Testis (tissue), 5 donors: ENCODE measurements at places on chromosomes 5 and 9.

DNA sequence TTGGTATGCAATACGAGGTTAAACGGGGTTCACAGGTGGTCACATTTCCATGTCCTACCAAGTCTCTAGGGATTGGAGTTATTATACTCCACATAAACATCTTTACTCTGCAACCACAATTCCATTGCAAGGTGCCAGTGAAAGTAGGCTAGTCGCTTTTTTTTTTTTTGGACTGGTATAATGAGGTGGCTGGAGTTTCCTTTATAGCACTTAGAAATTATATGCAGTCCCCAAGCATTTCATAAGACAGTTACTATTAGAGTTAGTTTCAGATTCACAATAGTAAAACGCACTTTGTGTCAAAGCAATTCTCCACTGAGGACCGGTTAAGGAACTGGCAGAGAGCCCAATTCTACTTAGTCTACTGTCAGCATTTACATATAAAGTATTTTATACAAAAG lies 1.4 kb downstream of the MEF2C start:
- H3K27ac ChIP-seq = peak overlapping the region; percentile 90
- H3K4me3 ChIP-seq = peak overlapping the region; percentile 74
- no peak for DNase-seq
- no peaks in the 10 kb centered on the region for H3K4me1 ChIP-seq
- H3K36me3 ChIP-seq = no peaks in the 10 kb centered on the region

- no peak overlapping the region for H3K4me3 ChIP-seq
- no peak for DNase-seq
- H3K27me3 ChIP-seq = no peaks in the 10 kb centered on the region
- no peak overlapping the region for H3K27ac ChIP-seq
Observed at GRCh38 chr5:53575831-53576230, 15.4 kb downstream of the NDUFS4 start.

DNA sequence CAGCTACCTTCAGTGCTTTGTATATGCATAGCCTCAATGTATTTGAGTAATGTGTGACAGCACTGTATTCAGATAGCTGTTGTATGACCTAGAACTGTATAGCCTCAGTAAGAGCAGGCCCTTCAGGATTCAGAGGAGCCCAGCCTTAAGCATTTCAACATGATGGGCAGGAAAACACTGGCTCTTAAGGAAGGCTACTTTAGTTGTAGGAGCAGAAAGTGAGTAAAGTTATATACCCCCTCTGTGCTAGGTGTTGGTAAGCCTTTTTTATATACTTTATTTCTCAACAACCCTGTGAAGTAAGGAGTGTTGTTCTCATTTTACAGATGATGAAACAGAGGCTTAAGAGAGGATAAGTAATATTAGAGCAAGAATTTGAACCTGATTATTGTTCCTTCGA lies 1.5 kb upstream of the GPR21 start:
- DNase-seq = no peak
- no peak overlapping the region for H3K4me3 ChIP-seq
- no peaks in the 10 kb centered on the region for H3K4me1 ChIP-seq

GRCh38 chr9:134707031-134707680 lies 65.6 kb downstream of the COL5A1 start:
- H3K4me3 ChIP-seq = no peak overlapping the region
- peaks cover 18% of the 10 kb centered on the region for H3K4me1 ChIP-seq
- H3K27ac ChIP-seq = no peak overlapping the region
- no peaks in the 10 kb centered on the region for H3K27me3 ChIP-seq

DNA sequence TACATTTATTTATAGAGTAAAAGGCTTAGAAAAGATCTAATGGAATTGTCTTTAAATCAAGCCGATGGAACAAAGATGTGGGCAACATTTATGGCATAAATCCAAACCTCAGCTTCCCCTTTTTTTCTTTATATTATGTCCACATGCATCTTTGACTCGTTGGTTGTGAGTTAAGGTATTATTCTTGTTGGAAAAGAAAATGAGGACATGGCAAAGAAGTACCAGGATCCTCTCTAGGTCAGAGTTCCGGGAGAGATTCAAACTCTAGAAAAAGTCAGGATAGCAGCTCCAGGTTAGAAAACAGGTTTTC lies 508 bp upstream of the NME5 start:
- H3K4me3 ChIP-seq = peak overlapping the region; percentile 67
- H3K4me1 ChIP-seq = no peaks in the 10 kb centered on the region
- H3K27ac ChIP-seq = no peak overlapping the region
- no peak for DNase-seq
- H3K36me3 ChIP-seq = no peaks in the 10 kb centered on the region

GRCh38 chr9:124197177-124198095 lies 60.3 kb upstream of the NEK6 start:
- H3K4me3 ChIP-seq = no peak overlapping the region
- H3K4me1 ChIP-seq = no peaks in the 10 kb centered on the region
- H3K27me3 ChIP-seq = no peaks in the 10 kb centered on the region

DNA sequence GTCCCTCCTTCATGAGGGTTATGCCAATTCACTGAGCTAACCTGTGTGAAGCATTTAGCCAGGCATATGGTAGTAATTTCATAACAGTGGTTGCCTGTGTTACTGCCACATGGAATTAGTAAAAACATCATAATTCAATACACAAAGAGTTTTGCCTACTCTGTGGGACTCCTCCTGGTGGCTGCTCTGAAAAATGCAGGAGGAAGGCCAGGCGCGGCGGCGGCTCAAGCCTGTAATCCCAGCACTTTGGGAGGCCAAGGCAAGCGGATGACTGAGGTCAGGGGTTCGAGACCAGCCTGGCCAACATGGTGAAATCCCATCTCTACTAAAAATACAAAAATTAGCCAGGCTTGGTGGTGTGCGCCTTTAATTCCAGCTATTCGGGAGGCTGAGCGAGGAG lies 547.3 kb downstream of the CDK5RAP2 start:
- H3K4me1 ChIP-seq = no peaks in the 10 kb centered on the region
- no peak overlapping the region for H3K27ac ChIP-seq
- no peak for DNase-seq
- H3K36me3 ChIP-seq = no peaks in the 10 kb centered on the region

DNA sequence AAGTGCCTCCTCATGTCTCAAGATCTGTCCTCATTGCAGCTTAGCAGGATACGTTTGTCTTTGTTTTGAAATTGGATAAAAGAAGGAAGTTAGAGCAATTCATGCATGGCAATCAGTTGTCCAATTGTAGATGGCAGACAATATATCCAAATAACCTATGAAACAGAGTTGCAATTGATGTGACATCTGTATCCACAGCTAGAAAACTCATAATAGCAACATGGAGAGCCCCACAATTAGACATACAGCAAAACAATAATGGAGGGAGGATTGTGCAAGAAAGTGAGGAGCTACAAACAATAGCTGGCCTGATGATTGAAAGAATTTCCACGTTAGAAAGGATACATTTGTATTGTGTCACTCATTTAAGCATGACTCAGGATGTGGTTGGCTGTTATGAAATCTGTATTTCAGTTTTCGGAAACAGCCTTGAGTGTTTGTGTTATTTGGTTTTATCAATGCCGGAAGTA lies 132.0 kb downstream of the FAM174A start:
- H3K4me1 ChIP-seq = no peaks in the 10 kb centered on the region
- H3K4me3 ChIP-seq = no peak overlapping the region
- H3K27me3 ChIP-seq = no peaks in the 10 kb centered on the region
- DNase-seq = no peak
- no peak overlapping the region for H3K27ac ChIP-seq

DNA sequence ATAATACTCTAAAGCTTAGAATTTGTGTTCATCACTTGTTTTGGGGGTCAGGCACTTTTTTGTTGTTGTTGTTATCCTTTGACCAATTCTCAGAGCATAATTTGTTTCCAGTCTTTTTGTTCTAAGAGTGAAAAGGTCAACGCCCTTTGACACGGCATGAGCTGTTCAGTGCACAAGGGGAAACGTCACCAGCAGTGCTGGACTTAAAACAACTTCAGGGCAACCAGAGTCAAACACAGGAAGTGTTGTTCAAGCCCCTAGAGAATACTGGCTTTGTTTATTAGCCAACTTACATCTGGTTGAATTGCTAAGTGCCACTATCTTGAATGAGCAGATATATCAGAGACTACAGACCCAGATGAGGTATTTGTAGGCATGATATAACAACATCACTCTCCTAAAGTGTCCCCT lies 368.9 kb downstream of the TMEM161B start:
- H3K27me3 ChIP-seq = no peaks in the 10 kb centered on the region
- no peak overlapping the region for H3K4me3 ChIP-seq
- no peaks in the 10 kb centered on the region for H3K36me3 ChIP-seq

DNA sequence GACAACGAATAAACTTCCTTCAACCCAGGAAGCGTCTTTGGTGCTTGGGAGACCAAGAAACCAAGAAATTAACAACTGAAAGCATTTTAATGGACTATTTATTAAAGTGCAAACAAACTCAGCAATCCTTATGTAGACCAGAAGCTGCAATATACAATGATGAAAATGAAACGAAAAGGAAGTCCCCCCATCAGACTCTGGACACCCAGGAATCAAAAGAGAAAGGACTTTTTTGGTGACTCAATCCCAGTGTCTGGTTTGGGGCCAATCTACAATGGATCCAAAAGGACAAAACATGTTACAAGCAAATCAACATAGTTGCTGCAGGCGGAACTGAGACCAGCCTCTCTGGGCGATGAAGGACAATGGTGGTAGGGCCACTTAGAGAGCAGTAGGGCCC lies 39.5 kb downstream of the C9orf152 start:
- no peaks in the 10 kb centered on the region for H3K4me1 ChIP-seq
- H3K36me3 ChIP-seq = no peaks in the 10 kb centered on the region
- H3K4me3 ChIP-seq = no peak overlapping the region
- DNase-seq = no peak
- no peak overlapping the region for H3K27ac ChIP-seq

DNA sequence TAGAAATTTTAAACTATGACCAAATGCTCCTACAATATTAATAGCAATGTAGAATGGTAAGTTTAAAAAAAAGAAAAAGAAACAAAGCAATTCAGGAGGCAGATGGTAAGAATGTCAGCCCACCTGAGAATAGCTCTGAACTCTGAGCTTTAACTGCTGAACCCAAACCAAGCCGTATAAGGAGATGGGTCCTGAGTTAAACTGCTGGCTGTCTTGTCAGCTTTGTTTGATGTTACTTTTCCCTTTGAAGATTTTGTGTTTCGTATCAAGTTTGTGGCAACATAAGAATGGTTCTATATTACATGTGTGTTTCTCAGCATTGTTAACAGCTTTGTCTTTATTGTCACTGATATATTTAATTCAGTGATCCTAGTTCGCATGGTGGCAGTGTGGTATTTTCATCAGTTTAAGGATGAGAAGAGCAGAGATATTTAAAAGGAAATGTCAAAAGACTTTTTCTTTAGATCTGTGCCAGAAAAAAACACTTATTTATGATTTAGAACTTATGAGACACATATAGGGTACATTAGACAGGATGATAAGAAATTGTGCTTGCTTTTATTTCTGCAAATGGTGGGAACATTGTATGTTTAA lies 390.1 kb downstream of the CCDC171 start:
- no peak overlapping the region for H3K27ac ChIP-seq
- H3K27me3 ChIP-seq = no peaks in the 10 kb centered on the region
- H3K4me1 ChIP-seq = no peaks in the 10 kb centered on the region
- H3K36me3 ChIP-seq = no peaks in the 10 kb centered on the region
